ENCODE measurements at places on chromosomes 7 and 10.
A peak's percentile ranks its signal among the peaks of the same experiment; 100 is the strongest.

DNA sequence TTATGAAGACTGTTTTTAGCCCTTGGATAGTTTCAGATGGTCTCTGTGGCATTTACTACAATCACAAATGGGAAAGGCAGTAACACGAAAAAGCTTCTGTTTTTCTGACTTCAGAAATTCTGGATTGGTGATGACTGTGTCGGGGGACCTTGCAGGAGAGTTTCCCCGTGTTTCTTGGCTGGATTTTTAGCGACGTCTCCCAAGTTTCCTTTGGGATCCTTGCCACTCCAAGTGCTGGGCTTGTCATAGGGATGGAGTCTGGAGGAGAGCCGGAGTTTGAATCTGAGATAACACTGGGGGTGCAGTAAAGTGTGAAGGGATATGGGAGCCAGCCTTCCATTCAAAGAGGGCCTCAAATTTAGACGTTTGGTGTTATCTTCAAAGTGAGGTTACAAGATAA lies 179.0 kb downstream of the SNX10 start:
- DNase-seq = no peak

- DNase-seq = no peak
Observed at GRCh38 chr10:21522631-21523406, 2.7 kb downstream of the SKIDA1 start.

GRCh38 chr7:116180302-116180701 lies 30.0 kb upstream of the TES start:
- DNase-seq = peak; percentile 45

DNA sequence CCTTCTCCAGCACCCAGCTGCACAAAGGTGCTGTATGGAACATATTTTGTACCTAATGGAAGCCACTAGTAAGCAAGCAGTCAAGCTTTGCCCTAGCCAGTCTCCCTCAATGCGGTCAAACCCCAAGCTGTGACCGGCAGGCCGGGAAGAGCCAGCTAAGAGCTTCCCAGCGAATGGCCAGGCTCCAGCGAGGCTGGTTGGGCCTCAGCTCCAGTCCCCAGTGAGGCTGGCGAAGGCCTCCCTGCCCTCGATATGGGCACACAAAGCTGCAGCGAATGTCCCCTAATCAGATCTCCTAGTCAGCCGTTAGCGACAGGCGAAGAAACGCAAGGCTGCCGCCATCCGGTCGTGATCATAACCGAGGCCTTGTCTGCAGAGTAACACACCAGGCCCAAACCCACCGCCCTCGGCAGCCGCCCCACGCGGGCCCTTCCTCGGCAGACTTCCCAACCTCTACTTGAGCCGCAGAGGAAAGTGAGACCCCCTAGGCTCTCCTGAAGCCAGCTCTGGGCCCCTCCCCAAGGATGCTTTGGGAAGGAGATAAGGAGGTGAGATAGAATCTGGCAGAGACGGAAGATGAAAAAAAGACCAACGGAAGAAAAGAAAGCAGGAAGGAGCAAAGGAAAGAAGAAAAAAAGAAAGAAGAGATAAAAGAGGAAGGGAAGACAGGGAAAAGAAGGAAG lies 3.1 kb upstream of the HOXA9 start:
- no peak for DNase-seq

DNA sequence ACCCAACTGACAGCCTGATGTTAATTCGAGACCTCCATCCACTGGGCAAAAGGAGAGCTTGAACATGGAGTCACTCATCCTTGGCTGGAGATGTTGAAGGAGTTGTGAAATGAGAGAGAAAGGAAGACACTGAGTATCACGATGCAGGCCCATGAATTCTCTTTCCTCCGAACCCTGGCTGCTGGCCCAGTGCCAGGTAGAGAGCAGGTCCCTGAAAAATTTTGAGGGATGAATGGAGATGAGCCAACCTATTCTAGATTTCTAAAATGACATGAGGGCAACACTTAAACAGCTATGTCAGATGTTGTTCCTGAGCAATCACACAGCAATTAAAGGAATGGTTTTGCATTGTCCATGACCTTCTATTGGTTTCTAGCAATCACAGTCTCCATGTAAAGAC lies 355.1 kb upstream of the ZMIZ1 start:
- no peak for DNase-seq

- no peak for DNase-seq
Observed at GRCh38 chr10:132389433-132390169, 7.4 kb upstream of the PWWP2B start.

GRCh38 chr7:4745971-4746919 lies 29.2 kb upstream of the AP5Z1 start:
- peak; percentile 72 for DNase-seq

DNA sequence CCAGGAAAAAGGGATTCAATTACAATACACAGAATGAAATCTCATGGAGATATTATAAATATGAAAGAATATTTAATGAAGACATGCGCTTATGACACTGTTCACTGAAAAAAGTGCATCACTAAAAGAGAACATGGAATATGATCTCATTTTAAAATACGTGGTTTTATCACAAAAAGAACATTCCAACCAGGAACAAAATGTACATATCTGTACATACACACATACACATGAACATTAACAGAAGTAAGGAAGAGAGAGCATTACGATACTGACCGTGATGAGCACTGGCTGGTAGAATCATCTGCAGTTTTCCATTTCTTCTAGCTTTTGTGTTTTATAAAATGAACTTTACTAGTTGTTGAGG lies 39.4 kb downstream of the IGF2BP3 start:
- no peak for DNase-seq

DNA sequence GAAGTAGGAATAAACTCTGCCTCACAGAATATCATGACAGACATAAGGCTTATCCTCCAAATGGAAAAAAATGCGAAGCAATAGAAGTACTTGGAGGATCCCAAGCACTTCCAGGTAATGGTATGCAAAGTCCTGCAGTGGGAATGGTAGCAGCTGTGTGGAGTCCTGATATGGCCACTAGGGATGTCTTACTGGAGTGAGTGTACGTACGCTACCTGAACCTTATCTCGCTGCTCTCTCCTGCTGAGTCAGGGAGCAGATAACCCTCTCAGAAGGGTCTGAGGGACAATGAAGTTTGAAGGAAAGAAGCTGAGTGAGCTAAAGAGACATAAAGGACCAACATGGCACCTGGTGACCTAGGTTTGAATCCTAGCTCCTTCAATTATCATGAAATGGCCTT lies 42.2 kb downstream of the CH25H start:
- no peak for DNase-seq

- DNase-seq = no peak
Observed at GRCh38 chr10:1152386-1153250, 96.4 kb downstream of the WDR37 start.

DNA sequence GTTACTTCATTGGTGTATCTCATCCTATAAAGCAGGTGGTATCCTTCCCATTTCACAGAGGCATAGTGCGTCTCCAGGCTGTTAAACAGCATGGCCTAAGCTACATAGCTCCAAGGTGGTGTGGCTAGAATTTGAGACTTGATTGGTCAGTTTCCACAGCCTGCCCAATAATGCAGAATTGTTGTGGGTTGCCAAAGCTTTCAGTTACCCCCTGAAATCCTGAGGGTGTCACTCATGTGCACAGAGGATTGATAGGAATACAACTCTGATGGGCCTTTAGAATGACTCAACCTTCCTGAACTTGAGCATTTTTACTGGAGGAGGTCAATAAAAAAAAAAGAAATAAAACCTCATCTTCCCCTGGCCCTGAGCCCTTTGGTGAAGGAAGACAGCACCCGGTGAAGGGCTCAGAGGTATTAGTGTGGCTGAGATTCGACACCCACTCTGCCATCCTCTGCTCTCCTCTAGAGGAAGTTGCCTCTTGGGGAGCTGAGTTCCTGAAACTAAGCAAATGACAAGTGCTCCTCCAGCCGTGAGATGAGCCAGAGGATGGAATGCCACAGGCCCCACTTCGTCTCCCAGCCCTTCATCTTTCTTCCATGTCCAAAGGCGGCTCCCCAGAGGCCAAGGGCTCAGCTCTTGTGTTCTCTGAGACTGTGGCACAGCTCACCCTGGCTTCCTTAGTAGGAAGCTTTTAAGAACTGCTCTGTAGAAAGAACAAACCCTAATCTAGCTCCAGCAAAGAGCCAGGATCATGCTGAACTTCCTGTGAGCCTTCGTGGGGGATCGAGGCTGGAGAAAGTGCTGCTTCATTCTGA lies 1.0 kb downstream of the ACSL5 start:
- no peak for DNase-seq

DNA sequence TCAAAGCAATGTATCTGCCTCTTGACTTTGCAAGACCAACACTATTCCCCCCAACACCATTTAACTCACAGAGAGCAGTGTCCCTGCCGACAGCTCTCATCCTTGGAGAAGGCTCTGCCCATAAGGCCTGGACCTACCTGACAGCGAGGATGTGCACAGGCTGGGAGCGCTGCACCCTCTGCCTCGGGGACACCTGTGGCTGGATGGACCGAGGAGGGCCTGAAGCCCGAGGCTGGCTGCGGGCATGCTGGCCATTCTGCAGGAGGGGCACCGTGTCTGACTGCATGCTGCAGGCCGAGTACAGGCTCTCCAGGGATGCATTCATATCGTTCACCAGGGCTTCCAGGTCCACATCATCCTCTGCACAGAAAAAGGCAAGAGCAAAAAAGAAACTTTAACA lies 108.4 kb downstream of the GRB10 start:
- DNase-seq = no peak

GRCh38 chr10:21445163-21445562 lies 80.3 kb downstream of the SKIDA1 start:
- DNase-seq = no peak

DNA sequence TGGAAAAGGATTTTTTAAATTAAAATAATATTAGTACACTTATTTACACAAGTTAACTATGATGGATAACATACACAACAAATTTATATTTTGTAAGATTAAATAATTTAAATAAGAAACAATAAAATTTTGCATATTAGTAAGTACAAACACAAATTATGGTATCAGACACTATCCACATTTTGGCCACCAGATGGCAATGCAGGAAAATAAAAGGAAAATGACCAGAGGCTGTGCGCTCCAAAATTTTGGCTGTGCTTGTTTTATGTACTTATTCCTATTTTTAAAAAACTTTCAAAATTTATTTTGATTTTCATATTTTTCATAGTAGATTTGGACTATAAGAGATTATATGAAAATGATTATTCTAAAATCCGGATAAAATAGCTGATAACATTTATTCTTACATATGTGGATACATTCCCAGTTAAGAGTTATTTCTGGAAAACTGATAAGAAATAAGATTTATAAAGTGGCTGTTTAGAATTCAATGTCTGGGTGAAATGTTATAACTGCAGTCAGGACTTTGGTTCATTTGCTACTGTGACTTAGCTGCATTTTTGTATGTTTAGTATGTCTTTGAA lies 274.7 kb upstream of the HGF start:
- no peak for DNase-seq

DNA sequence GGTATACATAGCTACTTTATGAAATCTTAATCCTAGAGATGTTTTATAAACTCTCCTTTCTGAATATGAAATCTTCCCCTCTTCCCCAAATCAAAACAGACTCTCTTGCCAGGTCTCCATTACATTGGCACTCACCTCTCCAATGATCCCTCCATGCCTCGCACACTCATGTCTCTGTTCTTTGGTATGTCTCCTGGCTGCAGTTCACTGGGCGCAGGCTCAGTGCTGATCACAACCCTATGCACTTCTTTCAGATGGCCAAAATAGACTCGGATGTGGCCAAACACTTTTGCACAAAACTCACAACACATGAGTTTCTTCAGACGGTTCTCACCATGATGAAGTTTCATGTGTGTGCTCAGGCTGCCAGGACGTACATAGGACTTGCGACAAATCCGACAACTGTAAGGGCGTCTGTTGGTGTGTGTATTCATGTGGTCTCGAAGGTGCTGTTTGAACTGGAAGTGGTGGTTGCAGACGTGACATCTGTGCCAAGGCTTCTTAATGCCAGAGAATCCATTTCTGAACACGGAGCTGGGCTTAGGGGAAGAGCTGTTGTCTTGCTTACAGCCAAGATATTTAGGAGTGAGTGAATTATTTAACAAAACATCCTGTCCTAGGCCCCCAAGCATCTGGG lies 183.2 kb downstream of the ZNF438 start:
- DNase-seq = no peak

- no peak for DNase-seq
Observed at GRCh38 chr10:124727361-124727960, 16.7 kb downstream of the FAM53B start.

DNA sequence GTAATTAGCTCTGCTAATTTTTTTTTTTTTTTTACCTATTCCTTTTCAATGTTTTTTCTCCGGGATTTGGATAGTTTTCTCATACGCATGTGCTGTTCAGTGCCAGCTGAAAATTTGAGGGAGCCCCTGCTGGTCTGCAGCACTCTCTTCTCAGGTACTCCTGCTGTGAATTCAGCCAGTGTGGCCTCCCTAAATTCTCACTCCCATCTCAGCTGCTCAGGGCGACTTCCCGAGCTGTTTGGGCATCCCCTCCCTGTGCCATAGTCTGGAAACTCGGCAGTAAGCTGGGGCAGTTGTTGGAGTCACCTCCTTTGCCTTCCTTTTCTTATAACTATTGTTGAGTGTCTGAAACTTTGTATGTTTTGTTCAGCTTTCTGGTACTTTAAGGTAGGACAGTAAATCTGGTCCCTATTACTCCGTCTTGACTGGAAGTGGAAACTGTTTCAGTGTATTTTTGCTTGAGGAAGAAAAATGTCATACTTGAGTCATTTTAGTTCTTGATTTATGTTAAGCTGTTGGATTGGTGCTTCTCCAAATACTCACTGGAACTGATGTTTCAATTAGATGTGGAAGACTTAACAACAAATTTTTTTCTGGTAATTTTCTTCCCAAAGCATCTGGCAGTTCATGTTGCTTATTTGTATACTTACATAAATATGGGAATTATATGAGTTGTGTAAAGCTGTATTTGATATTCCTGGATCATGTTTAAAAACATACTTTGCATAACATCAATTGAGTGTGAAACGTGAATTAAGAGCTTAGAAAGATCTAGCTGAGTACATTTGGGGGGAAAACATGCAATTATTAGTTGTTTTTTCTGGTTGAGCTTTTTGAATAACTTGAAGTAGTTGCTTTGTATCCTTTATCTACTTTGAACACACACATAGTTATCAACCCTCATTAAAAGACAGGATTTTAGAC lies 33.7 kb downstream of the MINPP1 start:
- DNase-seq = no peak

GRCh38 chr7:43585562-43585961 lies 2.7 kb downstream of the STK17A start:
- no peak for DNase-seq

GRCh38 chr7:87498893-87499292 lies 23.4 kb upstream of the ABCB4 start:
- no peak for DNase-seq

DNA sequence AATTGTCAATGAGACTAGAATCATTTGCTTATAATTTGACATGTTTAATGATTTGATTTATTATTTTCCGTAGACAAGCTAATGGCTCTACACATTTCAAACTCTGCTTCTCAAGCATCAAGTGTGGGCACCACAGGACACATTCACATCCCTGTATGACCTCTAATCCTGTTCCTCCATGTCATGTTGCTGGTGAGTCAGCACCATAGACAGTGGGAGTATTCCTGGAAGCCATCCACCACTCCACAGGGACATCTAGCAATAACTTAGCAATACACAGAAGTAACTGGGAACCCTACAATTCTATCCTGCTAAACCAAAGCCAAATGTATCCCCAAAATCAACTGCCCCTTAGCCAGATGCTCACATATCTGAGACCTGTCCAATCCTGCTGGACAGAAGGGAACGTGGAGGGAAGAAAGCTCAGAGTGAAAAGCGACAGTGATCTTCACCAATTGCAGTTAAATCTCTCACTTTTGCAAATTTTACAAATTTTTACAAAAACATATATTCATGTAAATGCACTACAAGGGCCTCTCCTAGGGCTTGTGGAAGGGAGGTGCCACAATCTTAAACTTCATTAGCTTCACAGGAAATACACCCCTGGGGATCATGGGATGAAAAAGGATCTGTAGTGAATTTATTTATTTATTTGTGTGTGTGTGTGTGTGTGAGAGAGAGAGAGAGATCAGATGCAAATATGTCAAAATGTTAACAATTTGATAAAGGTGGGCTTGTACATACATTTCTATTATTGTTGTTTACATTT lies 126.5 kb downstream of the GFRA1 start:
- no peak for DNase-seq
